AG04450 (cell line): ENCODE measurements at places on chromosomes 6 and 20.

GRCh38 chr6:13453771-13454251 lies 33.6 kb downstream of the GFOD1 start:
- DNase-seq = no peak

DNA sequence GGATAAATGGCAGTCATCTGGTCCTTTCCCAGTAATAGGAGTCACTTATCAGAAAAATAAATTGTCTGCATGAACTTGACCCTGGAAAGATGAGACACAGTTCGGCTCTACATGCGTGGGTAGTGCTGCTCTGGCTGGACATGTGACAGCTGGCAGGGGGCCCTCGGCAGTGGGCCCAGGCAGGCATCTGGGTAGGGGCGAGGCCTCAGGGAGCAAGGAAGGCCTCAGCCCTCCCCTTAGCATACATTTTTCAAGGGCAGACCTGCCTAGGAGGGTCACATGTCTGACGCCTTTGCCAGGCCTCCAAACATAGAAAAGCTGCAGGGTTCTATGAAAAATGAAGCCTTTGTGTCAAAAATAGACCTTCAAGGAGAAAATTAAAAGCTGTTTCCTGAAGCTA lies 12.8 kb upstream of the ILRUN start:
- DNase-seq = peak; percentile 33

DNA sequence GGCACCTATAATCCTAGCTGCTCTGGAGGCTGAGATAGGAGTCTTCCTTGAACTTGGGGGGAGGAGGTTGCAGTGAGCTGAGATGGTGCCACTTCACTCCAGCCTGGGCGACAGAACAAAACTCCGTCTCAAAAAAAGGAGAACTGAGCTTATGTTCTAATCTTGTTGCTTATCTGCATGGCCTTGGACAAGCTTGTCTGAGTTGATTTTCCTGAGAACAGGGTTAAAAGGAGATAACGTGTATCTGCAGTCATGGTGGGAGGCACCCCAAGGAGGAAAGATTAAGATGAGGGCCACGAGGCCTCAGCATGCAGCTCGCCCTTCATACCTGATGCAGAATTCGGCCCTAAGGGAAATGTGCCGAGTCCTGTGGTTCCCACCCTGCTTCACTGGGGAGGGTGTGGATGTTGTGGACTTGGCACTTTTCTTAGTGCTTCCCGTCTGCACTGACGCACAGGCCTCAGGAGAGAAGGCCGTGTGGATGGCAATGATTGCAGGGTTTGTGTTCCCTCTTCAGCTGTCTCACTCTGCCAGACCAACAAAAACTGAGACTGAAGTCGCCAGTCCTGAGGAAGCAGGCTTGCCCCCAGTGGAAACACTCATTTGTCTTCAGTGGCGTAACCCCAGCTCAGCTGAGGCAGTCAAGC lies 56.3 kb downstream of the EZR start:
- DNase-seq = no peak

DNA sequence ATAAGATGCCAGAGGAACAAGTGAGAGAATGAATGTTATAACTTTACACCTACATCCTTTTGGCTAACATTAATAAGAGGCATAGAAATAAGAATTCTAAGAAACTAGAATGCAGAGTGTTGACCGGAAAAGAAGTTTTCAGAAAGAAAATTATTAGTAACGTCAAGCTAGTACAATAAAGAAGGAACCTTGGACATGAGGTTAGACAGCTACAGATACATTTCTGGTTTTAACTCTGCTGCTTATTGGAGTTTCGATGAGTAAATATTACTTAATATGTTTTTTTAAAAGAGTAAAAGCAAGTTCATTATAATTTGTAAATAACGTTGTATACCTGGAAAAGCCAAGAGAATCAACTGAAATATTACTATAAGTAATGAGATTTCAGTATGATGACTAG lies 22.7 kb downstream of the TAB2 start:
- DNase-seq = no peak

- no peak for DNase-seq
Measured at GRCh38 chr6:163730246-163731210, 316.0 kb downstream of the QKI start.

DNA sequence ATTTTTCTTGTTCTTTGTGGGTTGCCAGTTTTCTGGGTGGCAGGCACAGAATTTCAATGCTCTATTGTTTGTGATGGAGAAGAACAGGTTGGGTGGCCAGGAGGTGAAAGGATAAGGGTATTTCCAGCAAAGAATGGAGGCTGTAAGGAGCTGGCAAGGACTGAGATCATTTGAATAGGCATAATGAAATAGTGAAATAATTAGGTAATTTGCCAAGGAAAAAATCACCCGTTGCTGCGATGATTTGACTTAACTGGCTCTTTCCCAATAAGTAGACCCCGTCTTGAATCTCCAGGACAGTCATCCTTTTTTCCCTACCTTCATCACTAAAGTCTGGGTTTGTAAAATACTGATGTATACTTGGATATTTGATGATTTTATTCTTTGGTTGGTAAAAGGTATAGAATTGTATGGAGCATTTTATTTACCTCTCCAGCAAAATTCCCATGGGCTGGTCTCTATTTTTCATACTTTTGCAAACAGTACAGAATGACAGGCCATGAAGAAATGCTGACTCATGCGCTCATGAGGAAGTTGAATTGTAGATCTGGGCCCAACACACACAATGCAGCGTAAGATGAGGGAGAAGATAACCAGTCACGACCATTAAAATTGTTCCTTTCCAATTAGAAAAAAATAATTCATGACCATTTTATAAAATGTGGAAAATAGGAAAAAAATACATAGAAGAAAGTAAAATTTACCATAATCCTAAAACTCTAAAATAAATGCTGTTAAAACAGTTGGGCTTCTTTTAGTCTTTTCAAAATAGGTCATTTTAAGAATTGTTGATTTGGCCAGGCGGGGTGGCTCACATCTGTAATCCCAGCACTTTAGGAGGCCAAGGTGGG lies 2.4 kb upstream of the GCNT2 start:
- no peak for DNase-seq

- no peak for DNase-seq
Measured at GRCh38 chr6:32949113-32949512, 3.8 kb downstream of the HLA-DMA start.

GRCh38 chr20:23161968-23162696 lies 76.0 kb upstream of the CD93 start:
- no peak for DNase-seq

GRCh38 chr6:56235245-56235644 lies 12.1 kb downstream of the COL21A1 start:
- DNase-seq = no peak

DNA sequence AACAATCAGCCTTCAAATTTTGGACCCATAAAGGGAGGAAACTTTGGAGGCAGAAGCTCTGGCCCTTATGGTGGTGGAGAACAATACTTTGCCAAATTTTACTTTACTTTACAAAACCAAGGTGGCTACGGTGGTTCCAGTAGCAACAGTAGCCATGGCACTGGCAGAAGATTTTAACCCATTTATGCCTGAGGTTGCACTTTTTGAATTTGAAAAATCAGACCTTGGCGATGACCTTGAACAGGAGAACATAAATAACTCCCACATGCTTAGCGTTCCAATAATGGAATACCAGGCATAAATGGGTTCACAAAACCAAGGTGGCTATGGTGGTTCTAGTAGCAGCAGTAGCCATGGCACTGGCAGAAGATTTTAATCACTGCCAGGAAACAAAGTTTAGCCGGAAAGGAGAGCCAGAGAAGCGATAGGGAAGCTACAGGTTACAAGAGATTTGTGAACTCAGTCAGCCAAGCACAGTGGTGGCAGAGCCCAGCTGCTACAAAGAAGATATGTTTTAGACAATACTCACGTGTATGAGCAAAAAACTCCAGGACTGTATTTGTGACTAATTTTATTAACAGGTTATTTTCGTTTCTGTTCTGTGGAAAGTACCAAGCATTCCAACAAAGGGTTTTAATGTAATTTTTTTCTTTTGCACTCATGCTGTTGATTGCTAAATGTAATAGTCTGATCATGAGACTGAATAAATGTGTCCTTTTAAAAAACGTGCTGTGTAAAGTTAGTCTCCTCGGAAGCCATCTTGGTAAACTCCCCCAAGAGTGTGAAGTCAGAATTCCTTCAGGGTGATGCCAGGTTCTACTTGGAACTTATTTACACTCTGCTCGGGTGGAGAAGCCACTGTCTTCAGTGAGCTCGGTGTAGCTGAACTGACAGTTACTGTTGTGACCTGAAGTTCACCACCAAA lies 6.7 kb downstream of the SFT2D1 start:
- no peak for DNase-seq

GRCh38 chr6:31972709-31973350 lies 892 bp upstream of the DXO start:
- DNase-seq = no peak

GRCh38 chr6:163539101-163539762 lies 124.7 kb downstream of the QKI start:
- no peak for DNase-seq

DNA sequence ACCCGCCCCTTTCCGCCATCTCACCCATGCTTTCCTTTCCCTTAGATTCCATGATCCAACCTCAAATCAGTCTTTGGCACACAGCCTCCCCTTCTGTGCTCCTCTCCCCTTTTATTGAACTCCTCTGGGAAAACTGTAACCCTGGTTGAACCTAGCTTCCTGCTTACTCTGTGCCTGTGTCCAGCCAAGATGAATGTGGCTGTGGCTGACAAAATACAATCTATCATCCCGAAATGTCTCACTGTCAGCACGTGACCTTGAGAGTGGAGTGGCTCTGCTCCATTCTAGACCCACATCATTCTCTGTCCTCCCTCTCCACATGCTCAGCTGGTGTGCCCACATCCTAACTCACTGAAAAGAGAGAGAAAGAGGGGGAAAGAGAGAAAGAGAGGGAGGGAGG lies 11.0 kb downstream of the NCR2 start:
- no peak for DNase-seq
